ENCODE measurements at places on chromosomes 13 and 19.

DNA sequence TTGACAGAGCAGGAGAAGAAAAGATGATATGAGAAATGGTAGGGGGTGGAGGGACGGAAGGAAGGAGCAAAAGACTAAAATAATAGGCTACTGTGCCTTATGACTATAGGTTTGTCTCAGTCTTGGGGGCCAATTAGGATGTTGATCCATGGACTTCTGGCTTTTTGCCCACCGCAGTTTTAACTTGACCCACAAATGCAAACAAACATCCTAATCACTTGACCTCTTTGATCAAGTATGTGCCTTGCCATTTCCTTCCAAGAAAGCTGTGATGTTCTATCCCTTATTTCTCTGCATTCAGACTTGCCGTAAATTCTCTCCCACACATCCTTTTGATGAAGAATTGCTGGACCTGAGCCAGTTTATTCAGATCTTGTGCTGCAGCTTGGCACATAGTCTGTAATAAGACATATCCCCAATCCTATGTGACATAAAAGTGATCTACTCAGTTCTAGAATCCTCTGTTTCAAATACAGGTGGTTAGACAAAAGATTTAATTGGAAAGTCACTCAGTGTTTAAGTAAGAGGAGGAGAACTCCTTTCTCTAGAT, 62.8 kb downstream of the TPT1 start:
- DNase-seq = no peak

GRCh38 chr19:14639536-14640277, 34.9 kb downstream of the ADGRE3 start:
- no peak for DNase-seq

- DNase-seq = no peak
Observed at GRCh38 chr19:6119031-6119430, 8.7 kb upstream of the RFX2 start.

DNA sequence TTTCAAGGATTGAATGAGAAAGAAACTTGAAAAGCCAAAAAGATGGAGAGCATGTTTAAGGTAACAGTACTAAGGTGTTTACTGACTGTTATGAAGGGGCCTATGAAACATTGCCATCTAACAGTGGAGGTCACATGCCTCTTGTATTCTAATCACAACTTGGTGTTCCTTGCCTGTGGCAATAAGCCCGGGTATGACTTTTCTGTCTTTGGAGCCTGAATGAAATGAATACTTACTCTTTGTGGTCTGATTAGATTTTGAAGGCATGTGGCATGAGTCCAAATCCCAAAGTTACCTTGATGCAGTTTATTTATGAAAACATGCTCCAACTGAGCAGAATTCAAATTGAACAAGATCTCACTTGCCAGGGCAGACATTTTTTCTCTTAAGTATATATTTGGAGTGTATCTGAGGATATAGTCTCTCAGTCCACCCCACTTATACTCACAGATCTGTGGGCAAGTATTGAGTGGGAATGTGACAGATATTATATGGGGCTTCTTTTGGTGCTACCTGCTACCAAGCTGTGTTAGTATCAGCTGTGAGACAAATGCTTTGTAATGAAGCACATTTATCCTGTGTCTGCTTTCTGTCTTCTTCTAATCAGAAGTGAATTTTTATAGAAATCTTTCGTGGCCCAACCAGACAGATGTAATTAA, 67.5 kb downstream of the B3GLCT start:
- no peak for DNase-seq

- DNase-seq = no peak
Observed at GRCh38 chr19:45146741-45147205, 14.0 kb downstream of the NKPD1 start.

Data from NCI-H2081 (cell line).